Right kidney (tissue), 9 donors: ENCODE measurements at places on chromosomes 13 and 19.

DNA sequence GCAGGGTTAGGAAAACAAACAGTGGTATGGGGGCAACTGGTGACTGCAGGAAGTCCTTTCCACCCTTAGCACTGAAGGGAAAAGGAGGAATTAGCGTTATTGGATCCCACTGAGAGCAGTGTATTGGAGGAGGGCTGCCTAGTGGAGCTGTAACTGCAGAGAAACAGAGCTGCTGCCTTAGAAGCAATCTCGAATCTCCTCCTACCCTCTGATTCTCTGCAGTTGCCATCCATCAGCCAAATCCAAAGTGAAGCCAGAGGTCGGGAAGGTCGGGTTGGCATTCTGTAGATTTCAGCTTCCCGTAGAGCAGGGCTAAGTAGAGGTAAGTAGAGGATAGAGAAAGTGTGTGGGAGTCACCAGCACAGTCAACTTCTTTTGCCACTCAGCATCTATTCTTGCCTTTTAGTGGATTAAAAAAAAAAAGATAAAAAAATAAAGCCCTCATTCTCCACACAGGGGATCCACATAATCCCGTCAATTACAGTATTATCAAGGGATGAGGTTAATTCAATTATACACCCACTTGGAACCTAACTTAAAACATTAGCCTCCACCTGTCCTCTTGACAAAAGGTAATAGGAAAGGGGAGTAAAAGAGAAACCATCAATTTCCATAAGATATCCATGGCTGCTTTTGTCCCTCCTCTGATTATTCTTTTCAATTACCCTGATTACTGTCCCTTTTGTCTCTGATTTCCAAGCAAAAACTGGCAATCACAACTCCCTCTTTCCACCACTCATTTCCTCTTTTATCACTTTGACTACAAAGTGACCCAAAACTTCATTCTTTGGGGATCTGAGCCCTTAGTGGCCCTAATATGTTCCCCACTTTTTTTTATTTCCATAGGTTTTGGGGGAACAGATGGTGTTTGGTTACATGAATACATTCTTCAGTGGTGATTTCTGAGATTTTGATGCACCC lies 234.7 kb downstream of the RBM26 start:
- DNase-seq: no peak

DNA sequence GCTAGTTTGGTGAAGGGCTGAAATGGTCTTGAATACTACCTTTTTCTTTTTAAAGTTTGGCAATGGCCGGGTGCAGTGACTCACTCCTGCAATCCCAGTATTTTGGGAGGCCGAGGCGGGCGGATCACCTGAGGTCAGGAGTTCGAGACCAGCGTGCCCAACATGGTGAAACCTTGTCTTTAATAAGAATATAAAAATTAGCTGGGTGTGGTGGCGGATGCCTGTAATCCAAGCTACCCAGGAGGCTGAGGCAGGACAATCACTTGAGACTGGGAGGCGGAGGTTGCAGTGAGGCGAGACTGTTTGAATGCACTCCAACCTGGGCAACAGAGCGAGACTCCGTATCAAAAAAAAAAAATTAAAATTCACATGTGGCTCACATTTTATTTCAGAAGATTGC lies 880 bp upstream of the ZNF723 start:
- no peak for DNase-seq

DNA sequence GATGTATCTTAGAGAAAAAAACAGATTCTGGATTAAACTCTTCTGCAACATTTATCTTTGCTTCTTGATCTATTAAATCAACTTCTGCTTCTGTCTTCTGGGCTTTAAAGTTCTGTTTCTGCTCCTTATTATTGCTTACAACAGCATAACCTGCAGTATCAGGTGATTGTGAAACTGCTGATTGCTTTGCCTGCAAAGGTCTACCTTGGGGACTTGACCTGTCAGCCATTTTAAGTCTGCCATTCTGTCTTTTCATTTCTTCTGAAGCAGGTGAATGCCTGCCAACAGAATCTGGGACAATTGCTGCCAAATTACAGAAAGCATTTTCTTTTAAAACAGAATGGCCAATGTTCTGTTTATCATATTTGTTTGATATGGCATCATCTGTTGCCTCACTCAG lies 31.1 kb downstream of the TEX30 start:
- DNase-seq: no peak

DNA sequence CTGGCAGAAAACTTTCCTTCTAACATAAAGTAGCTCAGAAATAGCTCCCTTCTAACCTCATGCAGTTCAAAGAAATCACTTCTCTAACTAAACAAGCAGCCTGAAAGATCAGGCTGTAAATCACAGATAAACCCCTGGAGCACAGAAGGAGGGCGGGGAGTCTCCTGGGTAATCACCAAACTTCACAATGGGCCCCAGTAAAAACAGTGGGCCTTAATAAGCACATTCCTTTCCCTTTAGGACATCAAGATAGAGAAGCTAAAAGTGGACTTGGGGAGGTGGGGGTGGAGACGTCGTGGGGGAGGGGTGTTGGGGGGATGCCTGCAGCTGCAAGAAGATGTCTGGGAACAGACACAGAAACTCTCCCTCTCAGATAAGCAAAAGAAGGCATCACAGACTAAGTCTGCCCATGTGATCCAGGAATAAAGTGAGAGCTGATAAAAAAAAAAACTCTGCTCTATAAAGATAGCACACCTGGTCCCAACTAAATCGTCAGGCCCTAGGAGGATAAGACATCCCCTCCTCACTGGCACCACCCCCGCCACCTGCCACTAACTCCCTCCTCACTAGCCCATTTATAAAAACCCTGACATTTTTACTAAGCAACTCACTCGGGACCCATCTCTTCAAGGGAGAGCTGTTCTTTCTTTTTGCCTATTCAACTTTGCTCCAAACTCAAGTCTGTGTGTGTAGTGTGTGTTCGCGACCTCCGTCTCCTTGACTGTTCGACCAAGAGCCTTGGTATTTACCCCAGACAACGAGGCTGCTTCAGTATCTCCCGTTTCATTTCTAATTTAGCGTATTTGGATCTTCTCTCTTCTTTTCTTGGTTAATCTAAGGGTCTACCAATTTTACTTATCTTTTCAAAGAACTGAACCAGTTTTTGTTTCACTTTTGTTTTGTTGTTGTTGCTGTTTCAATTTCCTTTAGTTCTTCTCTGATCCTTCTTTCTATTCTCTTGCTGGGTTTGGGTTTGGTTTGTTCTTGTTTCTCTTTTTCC lies 31.7 kb downstream of the DNAJC15 start:
- peak; percentile 65 for DNase-seq

GRCh38 chr13:44803390-44803789 lies 185.9 kb downstream of the NUFIP1 start:
- DNase-seq: no peak

DNA sequence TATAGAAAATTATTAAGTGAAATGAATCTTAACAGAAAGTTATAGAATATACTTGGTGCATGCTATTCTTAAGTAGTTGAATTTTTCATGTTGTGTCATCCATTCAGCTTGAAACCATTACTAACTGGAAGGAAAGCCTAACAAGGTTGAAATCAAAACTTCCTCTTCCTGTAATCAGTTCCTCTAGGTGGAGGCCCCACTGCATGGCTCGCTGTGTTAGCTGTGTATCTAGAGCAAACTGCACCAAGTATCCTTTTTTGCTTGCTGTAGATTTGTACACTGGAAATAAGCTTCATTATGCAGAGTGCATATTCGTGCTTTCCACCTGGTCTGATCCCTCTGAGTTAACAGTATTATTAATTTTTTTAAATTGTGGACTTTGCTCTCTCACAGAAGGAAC lies 1146.1 kb downstream of the EFNB2 start:
- DNase-seq: no peak

GRCh38 chr19:11164879-11165406 lies 9.4 kb upstream of the SPC24 start:
- no peak for DNase-seq

DNA sequence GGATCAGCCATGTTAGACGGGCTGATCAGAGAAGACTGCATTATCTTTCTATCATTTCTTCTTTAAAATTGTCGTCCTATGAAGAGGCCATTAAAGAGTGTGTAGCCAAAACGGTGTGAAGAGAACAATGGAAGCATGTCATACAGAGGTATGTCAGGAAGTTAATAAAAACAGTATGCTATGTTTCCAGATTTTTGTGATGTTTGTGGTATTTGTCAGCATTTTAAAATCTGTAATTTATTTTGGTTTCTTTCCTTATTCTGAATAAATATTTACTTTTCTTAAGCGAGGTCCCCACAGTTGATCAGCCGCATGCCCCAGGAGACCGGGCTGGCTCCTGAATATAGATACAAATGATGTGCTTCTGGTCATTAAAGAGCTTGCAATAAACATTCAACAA lies 142.9 kb upstream of the SERP2 start:
- no peak for DNase-seq

- no peak for DNase-seq
Observed at GRCh38 chr13:98740131-98740530, 12.3 kb downstream of the SLC15A1 start.

DNA sequence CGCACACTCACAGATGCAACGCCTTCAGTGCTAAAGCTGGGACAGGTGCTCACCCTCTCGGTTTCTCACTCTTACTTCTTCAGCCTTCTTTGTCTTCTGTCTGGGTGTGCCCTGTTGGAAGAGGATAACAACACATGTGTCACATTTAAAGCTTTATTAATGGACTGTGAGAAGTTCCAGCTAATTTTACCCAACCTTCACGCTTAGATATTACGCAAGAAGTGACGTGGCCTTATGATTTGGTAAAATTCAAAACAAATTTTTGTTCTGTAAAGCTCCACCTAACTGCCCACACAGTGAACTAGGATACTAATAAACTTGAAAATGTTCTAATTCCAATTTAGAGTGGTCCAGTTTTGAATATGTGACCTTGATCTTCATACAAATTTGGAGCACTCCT lies 66.7 kb upstream of the LRCH1 start:
- no peak for DNase-seq

- no peak for DNase-seq
Observed at GRCh38 chr19:16627928-16628182, 149 bp downstream of the MED26 start.

DNA sequence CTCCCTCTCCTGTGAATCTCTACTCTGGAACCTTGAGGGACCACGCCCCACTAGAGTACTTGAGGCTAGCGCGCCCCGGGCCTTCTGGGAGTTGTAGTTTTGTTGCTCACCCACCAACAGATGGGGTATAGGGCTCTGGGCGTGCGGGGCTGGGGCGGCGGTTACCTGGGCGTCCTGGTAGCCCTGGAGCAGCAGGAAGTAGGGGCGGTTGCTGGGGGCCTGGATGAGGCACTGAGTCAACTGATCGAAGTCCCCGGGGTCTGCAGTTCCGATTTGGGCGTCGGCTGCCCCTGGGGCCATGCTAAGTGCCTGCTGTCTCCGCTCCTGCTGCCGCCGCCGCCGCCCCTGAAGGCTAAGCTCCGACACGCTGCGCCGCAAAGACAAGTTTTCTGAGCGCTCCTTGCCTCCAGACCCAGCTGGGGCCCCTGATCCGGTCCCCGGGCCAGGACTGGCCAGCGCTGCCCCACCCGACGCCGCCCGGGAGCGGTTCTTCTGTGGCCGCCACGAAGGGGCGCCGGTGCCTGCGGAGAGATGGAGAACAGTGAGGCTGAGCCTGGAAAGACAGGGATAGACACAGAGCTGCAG lies 5.3 kb downstream of the RASIP1 start:
- peak; percentile 60 for DNase-seq

GRCh38 chr19:12478234-12478941 lies 6.2 kb downstream of the ZNF709 start:
- DNase-seq: no peak

- no peak for DNase-seq
Observed at GRCh38 chr13:55566334-55566733, 1574.4 kb upstream of the PRR20A start.

DNA sequence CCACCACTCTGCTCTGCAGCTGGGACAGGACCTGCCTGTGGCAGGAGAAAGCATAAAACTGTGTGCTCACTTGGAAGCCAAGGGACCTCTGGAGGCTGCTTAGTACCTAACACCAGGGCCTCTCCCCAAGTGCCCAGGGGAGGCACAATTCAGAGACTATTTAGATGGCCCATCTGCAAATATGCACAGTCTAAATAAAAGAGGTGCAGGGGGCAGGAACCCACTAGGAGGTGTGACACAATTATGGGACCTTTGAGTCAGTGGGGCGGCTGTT lies 32.6 kb upstream of the EPHX3 start:
- no peak for DNase-seq

- no peak for DNase-seq
Observed at GRCh38 chr19:43768273-43769050, 12.3 kb downstream of the KCNN4 start.
